Left hindlimb (tissue), 1 donor: ENCODE measurements at places on chromosomes 13 and 19.

DNA sequence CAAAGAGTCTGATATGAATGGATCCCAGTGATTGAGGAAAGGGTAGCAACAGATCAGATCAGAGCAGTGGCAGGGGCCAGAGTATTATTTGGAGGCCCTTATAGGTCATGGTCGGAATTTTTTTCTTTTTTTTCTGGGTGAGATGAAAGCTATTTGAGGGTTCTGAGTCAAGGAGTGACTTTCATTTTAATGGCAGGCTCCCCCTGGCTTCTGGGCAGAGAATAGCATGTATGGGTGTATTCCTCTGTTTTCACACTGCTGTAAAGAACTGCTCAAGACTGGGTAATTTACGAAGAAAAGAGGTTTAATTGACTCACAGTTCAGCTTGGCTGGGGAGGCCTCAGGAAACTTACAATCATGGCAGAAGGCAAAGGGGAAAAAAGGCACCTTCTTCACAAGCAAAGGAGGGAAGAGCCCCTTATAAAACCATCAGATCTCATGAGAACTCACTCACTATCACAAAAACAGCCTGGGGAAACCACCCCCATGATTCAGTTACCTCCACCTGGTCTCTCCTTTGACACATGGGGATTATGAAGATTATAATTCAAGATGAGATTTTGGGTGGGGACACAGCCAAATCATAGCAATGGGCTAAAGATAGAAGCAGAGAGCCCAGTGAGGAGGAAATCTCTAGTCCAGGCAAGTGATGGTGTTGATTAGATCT lies 3.0 kb upstream of the SLC6A16 start:
- no peak for DNase-seq

DNA sequence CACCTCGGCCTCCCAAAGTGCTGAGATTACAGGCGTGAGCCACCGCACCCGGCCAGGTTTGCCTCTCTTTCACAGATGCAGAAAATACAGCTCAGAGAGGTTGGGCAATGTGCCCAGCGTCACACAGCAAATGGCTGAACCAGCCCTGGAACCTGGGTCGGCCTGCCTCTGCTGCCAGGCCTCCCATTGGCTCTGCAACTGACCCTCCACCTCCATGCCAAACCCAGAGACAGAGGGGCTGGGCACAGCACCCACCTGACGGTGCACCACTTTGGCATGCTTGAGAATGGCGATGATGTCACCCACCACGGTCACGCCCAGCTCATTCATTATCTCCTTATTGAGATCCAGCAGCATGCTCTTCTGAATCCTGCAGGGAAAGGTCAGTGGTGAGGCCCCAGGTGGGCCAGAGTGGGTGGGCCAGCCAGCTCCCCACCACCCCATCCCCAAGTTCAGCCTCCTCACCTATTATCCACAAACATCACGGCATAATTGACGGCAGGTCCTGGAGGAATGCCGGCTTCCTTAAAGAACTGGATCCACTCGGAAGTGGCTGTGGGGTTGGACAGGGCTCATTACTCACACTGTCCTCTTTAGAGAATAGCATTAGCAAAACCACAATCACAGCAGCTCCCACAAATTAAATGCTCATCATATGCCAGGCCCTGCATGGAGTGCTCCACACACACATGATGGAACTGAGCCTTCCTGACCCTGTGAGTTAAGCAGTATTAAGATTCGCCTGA lies 12.2 kb downstream of the C19orf47 start:
- no peak for DNase-seq

DNA sequence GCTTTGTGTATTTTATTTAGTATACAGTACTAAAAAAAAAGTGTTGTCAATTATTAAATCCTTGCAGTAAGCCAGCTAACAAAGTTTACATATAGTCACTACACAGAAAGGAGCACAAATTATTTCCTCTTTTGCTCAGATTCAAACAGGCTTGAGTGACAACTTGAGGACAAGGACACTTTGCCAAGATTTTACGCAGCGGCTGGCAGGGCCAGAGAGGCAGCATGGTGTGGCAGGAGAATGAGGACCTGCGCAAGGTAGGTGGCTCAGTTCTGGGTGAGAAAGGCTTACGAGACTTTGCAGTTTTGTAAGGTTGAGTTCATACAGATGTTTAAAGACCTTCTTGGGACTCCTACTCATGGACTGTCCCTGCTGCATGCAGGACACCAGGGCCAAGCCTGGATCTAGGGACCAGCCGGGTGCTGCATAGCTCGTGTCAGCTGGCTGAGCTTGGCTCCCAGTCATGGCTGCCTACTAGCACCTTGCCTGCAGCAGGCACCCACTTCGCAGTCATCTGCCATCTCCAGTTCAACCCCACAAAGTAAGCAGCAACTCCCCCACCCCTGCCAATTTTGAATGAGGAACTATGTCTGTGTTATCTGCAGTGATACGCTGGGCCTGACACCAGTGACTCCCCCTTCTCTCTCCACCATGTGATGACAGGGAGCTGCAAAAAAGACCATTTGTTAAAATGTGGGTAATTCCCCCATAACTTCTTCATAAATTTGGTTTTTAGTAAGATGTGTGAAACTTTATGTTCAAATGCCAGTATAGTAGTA lies 3.7 kb upstream of the TUBA3C start:
- no peak for DNase-seq

GRCh38 chr13:67133476-67133875 lies 96.7 kb downstream of the PCDH9 start:
- no peak for DNase-seq

GRCh38 chr19:49339301-49340068 lies 4.3 kb downstream of the CD37 start:
- DNase-seq: peak; percentile 91

GRCh38 chr13:105069106-105069505 lies 1466.4 kb downstream of the EFNB2 start:
- no peak for DNase-seq

DNA sequence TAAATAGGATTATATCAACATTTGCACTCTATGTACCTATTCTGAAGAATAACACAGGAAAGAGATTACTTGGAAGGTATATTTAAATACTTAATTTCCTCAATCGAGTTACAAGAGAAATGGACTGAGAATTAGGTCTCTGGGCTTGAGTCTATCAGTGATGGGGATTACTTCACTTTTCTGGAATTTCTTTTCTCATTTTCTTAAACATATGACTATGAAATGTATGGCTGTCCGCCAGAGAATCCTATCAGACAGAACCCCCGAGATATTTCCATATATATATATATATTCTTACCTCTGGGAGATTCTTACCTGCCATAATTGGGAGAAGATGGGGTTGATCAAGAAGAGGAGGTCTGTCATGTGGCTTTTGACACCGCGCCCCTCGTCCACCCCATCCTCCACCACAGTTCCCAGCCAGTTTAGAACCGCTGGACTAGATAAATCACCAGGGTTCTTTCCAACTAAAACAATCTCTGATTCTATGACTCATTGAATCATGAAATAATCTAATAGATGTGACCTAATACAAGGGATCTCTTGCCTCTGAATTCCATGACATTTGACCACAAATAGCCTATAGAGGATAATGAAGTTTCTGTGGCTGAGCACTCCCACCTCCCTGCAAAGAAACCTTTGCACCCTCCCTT lies 231.3 kb downstream of the TBC1D4 start:
- DNase-seq: no peak

DNA sequence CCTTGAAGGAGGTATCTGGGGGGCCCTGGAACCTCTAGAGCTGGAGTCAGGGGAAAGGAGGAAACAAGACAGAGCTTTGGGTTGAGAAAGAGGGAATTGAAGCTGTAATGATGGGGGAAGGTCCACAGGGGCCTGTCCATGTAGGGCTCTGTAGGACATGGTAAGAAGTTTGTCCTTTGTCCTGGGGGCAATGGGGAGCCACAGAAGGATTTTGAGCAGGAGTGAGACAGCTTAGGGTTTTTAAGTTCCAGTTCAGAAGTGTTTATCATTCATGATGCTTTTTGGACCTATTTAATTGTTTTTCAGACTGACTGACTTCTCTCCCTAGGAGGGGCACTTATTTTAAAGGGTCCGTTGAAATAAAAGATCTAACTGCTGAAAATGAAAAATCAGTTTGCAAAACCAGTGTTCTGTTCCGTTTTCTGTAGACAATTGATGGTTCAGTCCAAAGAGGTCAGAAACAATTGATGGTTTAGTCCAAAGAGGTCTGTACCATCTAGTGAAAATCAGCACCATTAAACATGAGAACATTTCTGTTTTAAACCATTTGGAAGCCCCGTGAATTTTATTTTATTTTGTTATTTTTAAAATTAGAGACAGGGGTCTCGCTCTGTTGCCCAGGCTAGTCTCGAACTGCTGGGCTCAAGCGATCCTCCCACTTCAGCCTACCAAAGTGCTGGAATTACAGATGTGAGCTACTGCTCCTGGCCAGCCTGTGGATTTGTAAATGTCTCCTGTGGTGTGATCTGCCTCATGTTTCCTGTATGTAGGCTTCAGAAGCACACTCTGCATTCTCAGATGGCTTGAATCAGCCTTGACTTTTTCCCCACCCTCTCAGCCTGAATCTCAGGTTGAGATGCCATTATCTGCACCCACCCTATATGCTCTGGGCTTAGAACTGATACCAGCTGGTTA lies 8.4 kb downstream of the PLD3 start:
- DNase-seq: no peak

GRCh38 chr19:35935911-35936737 lies at the start of gene LRFN3:
Gene LRFN3 (plus strand): TSS chr19:35936374. CDS start chr19:35939426, 3,052 bp downstream.
- DNase-seq: peak; percentile 84

DNA sequence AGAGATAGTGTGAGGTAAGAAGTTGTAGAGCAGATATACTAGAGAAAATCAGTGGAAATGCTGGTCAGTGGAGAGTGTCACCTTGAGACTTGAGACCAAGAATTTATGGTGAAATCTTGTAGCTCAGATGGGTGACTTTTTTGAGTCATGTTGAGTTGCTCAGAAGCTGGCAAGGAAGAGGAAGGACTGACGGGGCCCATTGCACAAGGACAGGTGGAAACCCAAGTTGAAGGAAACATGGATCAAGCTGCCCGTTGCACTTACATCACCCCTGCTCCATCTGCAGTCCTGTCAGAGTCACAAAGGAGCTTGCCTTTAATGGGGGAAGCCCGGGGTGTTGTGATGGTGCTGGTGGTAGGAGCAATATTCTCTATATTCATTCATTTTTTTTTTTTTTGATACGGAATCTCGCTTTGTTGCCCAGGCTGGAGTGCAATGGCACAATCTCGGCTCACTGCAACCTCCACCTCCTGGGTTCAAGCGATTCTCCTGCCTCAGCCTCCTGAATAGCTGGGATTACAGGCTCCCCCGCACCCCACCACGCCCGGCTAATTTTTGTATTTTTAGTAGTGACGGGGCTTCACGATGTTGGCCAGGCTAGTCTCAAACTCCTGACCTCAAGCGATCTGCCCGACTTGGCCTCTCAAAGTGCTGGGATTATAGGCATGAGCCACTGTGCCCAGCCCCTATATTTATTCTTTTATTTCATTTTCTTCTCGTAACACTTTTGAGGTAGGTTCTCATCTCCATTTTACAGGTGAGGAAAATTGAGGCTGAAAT lies 27.4 kb downstream of the UBAC2 start:
- DNase-seq: no peak
